ENCODE measurements at places on chromosomes 4 and X.
A peak's percentile ranks its signal among the peaks of the same experiment; 100 is the strongest.

DNA sequence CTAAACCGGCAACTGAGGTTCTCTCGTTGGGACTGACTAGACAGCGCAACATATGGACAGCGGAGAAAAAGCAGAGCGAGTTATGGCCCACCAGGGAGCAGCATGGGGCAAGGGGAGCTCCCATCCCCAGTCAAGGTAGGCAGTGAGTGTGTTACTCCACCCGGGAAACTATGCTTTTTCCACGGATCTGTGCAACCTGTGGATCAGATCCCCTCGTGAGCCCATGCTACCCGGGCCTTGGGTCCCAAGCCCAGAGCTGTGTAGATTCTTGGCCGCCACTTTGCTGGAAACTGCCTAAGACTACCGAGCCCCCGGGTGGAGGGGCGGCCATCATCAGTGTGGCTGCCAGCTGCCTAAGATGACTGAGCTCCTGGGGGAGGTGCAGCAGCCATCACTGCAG is 140.9 kb downstream of the PAPSS1 start:
- DNase-seq, result no peak

DNA sequence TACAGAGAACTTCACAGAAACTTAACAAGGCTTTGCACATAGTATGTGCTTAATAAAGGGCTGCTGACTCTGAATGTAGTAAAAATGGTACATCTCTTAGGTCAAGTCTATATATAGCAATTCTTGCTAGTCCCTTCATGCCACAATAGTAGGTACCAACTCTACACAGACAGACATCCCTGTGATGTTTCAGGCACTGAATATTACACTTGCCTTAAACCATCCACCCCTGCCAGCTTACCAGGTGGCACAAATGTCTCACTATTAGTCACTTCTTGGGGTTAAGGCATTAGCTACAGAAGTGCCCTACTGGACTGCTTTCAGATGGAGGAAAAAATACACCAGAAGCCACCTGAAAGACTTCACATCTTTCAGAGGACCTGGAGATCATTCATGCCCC is 86.3 kb upstream of the CITED1 start:
- DNase-seq, result no peak

- no peak for DNase-seq
These were observed 67.0 kb downstream of the TMEM156 start for GRCh38 chr4:38964942-38965775.

GRCh38 chr4:168580228-168580627 is 83.4 kb downstream of the PALLD start:
- DNase-seq, result no peak

- peak; percentile 14 for DNase-seq
These were observed 247.1 kb upstream of the ETNPPL start for GRCh38 chr4:109009909-109010308.

- DNase-seq, result no peak
These were observed 29.7 kb upstream of the IL9R start for GRCh38 chrX:155967653-155968325.

DNA sequence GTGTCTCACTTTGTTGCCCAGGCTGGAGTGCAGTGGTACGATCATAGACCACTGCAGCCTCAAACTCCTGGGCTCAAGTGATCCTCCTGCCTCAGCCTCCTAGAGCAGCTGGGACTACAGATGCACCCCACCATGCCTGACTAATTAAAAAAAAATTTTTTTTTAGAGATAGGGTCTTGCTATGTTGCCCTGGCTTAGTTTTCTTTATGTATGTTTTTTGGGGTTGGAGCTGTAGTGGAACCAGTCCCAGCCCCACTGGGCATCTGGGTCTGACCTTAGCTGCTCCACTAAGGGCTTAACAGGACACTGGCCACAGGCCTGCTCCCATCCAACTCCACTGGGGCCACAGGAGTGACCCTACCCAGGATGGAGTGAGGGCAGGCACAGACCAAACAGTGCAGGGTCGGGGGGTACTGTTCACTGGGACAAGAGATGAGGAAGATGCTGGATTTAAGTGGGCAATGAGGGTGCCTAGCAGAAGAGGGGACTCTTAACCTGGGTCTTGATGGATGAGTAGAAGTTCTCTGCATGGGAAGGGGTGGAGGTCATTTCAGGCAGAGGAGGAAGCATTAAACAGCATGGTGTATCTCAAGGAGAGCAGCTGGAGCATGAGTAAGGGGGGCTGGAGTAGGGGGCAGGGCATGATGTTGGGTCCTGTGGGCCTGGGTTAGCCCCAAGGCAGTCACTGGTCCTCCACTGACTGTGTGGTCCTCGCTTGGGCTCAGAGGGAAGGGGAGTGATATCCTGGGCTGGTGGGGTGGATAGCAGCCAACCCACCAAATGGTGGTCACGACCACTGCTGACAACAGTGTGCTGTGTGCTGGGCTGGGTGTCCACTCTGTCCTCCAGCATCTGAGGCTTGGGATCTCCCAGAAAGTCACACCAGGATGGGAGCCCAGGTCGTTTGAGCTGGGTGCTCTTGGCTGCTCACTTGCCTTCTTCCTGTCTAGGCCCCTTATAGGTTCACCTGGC is 24.1 kb upstream of the ADD1 start:
- no peak for DNase-seq

DNA sequence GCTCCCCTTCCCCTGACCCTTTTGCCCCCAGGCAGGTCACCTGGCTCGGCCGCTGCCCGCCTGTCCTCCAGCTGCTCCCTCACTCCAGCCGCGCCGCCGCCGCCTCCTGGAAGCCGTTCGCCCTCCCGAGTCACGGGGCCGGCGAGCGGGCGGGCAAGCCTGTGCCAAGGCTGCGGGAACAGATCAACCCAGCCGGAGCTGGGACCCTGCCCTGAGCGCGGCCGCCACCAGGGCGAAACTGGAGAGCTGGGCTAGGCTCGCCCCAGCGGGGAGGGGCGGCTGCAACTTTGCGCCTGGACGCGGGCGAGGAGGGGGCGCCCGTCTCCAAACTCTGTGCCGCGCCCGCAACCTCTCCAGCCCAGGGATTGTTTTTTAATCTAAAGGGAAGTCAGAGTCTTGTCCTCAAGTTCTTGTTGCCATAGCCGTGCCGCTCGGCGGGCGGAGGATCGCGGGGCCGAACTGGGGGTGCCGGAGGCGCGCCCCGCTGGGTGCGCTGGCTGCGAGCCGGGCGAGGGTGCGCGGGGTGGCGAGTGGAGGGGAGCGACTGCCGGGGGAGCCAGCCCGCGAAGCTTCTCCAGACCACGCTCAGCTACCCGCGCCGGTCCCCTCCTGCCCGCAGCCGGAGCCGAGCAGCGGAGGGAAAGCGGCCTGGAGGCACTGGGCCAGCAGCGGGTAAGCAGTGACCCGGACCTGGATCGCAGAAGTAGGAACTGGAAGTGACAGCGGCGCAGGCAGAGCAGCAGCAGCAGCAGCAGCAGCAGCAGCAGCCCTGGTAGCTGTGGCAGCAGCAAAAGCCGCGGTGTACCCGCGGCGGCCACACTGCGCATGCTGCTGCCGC is 13.4 kb downstream of the ARHGEF6 start:
- no peak for DNase-seq

GRCh38 chr4:81049330-81049729 is 18.8 kb downstream of the BMP3 start:
- no peak for DNase-seq

DNA sequence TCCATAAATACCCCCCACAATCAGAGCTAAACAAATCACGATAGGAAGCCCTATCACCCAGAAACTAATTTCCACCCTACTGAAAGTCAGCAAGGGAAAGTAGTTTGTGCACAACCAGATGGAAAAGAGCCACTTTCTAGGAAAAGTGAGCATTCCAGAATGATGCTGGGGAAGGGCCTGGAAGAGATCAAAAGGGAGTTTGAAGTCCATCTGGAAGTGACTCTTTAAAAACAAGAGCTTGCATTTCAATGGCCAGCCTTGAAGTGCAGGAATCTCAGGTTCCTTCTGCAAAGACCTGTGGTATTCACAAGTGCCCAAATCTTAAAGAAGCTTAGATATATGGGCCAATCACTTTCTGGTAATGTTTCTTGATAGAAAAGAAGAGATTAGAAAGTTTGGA is 97.0 kb upstream of the LDB2 start:
- no peak for DNase-seq

GRCh38 chrX:132961511-132961910 is 3.1 kb upstream of the HS6ST2 start:
- DNase-seq, result no peak

- DNase-seq, result no peak
These were observed 643 bp downstream of the FHL1 start for GRCh38 chrX:136147976-136148375.
